Activated CD4-positive, alpha-beta memory T cell treated with anti-CD3 and anti-CD28 coated beads for 36 hours (primary cell): ENCODE measurements at places on chromosomes 2 and 18. TPM values are rescaled to one million over a fixed set of nuclear protein-coding genes. Genes with fewer than 3 reads are reported as not detected.

Gene COL6A3
- 29.7 TPM for total RNA-seq

Gene PXDN
- not detected for total RNA-seq

Gene HOXD12
- not detected for total RNA-seq

Gene SRD5A2
- not detected for total RNA-seq

Gene RSAD2
- total RNA-seq = 8.6 TPM

Gene IL36RN
- total RNA-seq = not detected

Gene ALK
- total RNA-seq = not detected

Gene PPP1R1C
- total RNA-seq = not detected

Gene KCNIP3
- not detected for total RNA-seq

Gene MORN2
- total RNA-seq = 6.7 TPM

Gene CXCR1
- not detected for total RNA-seq

Gene UGT1A8
- total RNA-seq = not detected

Gene SATB2
- total RNA-seq = 0.17 TPM

Gene M1AP
- total RNA-seq = not detected

Gene ATOH8
- not detected for total RNA-seq
